ENCODE measurements at places on chromosomes 6 and 20.

GRCh38 chr20:20022498-20022897, 5.3 kb downstream of the NAA20 start:
- no peak for DNase-seq

- DNase-seq: no peak
These were observed 153.0 kb downstream of the CEBPB start for GRCh38 chr20:50343490-50344179.

DNA sequence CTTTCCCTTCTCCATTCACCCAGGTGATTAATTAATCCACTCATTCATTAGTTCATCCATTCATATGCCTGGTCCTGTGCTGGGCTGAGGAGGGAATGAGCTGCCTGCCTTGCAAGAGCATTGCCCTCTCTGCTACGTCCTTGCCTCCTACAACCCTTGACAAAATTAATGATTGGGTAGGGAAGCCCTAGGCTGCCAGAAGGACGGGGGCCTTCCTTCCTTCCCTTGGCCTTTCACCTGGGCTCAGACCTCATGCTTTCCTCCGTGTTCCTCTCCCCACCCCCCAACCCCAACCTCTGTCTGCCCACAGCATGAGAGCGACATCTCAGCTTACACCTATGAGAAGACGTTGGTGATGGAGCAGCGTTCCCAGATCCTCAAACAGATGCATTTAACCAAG, 25.6 kb downstream of the SLC12A5 start:
- DNase-seq: no peak

- no peak for DNase-seq
These were observed 111.1 kb upstream of the DTNBP1 start for GRCh38 chr6:15773806-15774410.

DNA sequence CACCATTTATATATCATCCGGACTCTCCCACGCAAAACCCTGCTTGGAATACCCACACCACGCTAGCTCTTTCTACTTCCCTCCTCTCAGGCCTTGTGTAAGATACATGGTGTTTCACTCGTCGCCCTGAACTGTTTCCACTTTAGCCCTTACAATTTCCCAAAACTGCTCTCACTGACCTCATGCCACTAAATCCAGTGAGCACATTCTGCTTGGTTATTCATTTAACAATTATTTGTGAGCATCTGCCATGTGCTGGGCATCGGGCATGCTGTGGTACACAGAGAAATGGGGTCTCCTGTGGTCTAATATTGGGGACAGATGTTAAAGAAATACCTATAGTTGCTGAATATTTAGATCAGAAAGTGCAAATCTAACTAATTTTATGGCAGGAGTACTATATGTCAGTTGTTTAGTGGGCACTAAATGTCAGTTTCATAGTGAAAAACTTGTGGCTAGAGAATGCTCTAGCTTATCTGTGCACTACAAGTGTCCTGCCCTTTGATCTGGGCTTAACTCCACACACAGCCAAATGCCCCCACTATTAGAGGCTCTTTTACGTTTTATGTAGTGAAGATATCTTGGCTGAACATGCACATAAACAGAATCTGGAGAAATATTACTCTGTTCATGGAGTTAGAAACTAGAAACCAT, 41.0 kb downstream of the PLEKHG1 start:
- no peak for DNase-seq

DNA sequence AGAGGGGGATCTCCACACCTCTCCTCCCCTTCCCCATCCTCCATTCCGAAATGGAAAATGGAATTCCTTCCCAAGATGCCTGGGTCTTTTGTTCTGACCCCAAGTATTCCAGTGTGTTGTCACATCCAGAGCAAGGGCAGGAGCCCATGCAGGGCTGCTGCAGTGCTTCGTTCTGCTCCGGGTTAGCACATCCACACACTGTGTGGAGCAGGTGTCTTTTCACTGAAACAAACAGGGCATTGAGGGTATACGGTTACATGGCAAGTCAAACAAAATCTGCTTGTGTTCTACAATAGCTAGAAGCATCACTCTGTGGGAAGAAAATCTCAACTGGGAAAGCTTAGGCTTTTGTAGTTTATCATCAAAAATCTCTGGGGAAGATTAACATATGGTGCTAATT, 56.9 kb downstream of the LYRM2 start:
- no peak for DNase-seq

DNA sequence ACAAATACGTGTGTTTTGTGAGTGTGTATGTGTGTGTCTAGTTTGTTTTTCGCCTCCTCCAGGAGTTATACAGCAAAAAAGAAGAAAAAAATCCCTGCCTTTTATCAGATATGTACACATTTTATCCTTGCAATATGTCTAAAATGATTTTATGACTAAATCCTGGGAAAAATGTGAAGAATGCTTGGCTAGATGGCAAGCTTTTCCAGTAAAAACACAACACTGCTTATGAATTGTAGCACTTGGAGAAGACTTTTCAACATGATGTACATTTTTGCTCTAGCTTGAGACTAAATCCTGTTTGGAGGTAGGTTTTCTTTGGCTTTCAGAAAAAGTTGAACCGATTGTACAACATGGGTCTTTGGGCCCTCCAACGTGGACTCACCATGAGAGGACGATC, 160.2 kb downstream of the GMPR start:
- DNase-seq: no peak

- no peak for DNase-seq
These were observed 130.0 kb downstream of the ERMARD start for GRCh38 chr6:169881398-169881797.

Data from NCI-H82 (cell line).